ENCODE measurements at places on chromosomes 12 and 14.
A peak's percentile ranks its signal among the peaks of the same experiment; 100 is the strongest.

DNA sequence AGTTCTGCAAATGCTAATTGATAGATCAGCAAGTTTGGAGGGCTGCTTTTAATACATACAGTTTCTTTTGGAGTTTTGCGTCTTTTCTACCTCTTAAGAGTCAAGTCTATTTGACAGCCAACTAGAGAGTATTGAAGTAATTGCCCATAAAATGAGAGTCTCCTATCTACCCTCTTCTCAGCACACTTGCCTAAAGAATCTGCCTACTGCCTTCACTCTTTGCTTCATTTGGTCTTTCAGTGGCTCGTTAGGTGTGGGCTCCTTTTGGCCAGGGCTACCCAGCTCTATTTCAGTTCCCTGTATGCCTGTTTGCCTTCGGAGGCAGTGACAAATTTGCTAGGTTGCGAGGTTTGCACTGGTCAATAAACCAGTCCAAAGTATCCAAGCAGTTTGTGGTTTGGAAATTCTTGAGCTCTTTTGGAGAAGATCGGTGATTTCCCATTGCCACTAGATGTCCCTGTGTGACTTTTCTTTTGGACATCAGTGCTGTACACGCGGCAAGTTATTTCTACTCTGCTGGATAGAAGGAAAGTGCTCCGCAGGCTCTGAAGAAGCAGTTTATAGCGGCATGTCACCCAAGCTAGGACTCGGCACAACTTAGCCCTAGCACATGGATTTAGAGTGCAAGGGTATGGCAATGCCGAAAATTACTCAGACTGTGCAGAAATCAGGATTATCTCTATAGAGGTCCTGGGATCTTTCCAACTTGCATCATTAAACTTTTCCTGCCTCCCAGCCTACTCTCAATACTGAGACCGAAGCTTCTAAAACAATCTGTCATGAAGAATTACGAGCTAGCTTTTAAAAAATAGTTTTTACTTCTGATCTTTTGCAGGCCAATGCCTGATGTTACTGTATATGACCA lies 38.6 kb downstream of the MGST1 start:
- DNase-seq: peak; percentile 67

GRCh38 chr14:53193193-53193592 lies 40.1 kb upstream of the DDHD1 start:
- no peak for DNase-seq

- DNase-seq: no peak
These were observed 306.9 kb downstream of the BCL11B start for GRCh38 chr14:98965076-98965475.

DNA sequence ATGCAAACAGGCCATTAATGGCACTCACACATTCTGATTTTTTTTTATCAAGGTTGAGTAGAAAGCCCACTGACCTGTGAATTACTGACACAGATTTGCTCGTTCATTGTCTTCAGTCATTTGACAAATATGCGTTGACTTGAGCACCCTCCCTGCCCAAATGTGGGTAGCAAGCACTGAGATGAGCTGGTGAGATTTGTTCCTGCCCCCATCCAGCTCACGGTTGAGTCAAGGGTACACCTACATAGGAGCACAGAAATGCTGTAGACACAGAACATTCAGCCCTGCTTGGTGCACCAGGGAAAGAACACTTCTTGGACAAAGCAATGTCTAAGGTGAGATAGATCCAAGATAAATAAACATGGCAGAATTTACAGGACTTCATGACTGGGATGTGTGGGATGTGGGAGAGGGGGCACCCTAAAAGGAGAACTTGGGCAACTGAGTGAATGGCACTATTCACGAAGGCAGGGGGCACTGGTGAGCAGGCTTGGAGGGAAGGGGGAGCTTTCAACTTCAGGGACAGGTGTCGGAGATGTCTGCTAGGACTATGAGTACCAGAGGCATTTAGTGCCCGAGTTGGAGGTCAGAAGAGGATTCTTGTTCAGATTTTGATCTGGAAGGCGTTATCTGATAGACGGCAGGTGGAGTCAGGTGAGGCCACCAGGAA lies 213.4 kb downstream of the VRK1 start:
- DNase-seq: no peak

All from retina (tissue), 1 donor.